ENCODE measurements at places on chromosomes 4 and X.

DNA sequence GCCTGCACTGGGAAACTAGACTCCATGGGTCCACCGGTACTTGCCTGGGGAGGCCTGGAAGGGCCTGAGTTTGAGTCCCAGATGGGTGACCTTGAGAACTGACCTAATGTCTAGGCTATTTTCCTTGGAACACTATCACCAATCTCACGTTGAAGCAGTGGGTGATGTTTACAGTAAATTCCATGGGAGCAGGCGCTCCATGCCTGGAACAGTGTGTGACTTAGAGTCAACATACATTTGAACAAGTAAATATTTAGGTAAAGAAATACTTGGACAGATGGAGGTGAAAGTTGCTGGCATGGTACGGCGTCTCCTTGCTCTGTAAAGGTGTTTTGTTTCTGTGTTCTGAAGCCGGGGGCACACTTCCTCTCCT lies 47.5 kb downstream of the TBC1D14 start:
- no peak for DNase-seq

DNA sequence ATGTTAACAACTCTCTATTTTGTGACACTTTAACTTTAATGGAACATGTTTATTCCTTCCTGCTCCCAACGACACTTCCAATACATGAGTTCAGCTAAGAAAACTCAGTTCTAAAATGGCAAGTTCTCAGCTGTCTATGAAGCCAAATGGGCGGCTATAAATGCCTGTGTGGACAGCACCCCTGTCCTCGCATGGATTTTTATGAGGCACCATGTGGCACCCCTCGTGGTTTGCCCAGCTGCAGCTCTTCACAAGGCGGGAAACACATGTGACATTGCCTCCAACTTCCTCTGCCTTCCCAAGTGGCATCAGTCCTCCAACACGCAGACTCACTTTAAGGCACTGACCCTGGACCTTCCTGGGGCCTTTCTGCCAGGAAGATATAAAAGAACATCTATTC lies 48.0 kb downstream of the SH3RF1 start:
- DNase-seq = no peak

- no peak for DNase-seq
Measured at GRCh38 chr4:17367201-17367600, 144.7 kb downstream of the QDPR start.

- no peak for DNase-seq
Measured at GRCh38 chr4:153276971-153277370, 67.5 kb upstream of the MND1 start.

DNA sequence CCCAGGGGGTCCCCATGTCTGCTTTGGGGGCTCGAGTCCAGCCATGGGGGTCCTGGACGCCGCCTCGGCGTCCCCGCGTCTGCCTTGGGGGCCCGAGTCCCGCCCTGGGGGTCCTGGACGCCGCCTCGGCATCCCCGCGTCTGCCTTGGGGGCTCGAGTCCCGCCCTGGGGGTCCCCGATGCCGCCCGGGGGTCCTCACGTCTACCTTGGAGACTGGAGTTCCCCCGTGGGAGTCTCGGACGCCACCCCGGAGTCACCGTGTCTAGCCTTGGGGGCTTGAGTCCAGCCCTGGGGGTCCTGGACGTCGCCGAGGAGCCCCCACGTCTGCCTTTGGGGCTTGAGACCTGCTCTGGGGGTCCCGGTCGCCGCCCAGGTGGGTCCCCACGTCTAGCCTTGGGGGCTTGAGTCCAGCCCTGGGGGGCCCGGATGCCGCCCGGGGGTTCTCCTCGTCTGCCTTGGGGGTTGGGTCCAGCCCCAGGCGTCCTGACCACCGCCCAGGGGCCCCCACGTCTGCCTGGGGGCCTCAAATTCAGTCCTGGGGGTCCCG lies 1.1 kb upstream of the GTPBP6 start:
- DNase-seq = no peak

GRCh38 chr4:186587416-186588018 lies 32.1 kb upstream of the MTNR1A start:
- no peak for DNase-seq

DNA sequence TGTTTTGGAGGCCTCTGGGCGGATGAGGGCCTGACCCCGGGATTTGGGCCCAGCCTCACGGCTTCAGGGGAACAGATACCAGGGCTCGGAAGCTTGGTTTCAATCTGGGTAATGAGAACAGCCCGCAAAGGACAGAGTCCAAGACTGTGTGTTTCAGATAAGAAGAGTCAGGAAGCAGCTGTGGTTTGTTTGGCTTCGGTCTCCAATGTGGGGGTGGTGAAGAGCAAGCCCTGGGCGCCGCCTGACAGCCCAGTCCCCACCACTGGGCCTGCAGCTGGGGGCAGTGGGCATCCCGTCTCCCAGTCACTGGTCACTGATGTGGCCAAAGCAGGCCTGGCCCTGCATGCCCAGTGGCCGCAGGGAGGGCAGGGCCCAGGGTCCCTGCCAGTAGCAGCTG lies 9.1 kb downstream of the WFS1 start:
- DNase-seq = no peak

DNA sequence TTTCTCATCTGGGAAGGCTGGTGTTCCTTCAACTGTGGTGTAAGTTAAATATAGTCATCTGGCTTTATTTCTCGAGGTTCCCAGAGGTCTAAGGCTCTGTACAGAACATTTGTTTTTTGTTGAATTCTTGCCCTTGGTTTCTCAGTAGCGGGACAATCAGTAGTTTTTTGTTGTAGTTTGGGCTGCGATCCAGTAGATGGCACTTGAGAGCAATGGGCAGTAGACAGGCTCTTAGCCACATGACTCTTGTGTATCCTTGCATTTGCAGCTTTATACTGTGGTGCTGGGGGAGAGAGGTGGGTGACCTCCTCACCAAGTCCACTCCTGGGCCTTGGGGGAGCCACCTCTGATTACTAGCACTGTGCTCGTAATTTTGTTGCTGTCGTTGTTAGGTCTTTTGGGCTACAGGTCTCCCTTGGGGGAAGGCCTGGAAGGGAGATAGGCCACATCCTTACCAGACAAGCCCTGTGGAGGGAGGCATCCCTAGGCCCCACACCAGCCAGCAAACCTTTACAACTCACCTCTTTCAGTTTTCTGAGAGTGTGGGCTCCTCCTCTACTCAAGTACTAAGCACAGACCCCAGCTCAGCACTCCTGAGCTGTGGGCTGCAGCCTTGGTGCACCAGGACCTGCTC lies 8.1 kb downstream of the ETDB start:
- peak; percentile 9 for DNase-seq

GRCh38 chrX:22760513-22761057 lies 239.2 kb upstream of the DDX53 start:
- DNase-seq = peak; percentile 1

- no peak for DNase-seq
Measured at GRCh38 chr4:68396756-68397155, 46.9 kb upstream of the YTHDC1 start.

GRCh38 chr4:113556382-113557134 lies 205.0 kb downstream of the CAMK2D start:
- DNase-seq = no peak

DNA sequence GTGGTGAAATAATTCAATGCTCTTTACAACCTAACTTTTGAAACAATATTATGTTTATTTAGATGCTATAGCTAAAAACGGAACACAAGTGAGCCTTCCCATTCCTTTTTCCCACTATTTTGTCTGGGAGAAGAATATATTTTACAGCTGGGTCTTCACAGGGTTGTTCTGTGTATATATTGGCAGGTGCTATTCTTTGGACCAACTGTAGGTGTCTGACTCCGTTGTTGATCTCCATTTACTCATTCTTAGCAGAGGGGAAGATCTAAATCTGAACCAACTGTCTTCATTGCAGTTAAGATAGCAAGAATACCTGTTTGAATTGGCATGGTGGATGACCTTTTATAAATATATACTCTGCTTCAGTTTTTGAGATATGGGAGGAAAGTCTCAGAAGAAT lies 257.4 kb downstream of the CFAP299 start:
- no peak for DNase-seq

- DNase-seq = no peak
Measured at GRCh38 chrX:123756320-123756719, 23.5 kb upstream of the THOC2 start.

DNA sequence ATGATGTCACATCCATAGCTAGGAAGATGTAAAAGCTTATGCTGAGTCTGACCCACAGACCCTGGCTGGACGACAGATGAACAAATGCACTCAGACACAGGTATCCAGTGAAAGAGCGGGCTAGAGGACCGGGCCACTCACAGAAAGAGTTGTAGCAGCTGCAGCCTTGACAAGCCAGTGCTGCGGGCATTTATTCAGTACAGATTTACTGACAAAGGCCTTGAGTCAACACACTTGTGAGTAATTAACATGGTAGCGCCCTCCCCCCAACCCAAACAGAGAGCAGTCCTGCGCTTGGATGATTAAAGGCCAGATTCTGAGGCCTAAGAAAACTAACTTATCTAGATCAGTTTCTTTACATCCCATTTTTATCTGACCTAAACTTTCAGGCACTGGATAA lies 244.6 kb downstream of the SPANXN4 start:
- no peak for DNase-seq

DNA sequence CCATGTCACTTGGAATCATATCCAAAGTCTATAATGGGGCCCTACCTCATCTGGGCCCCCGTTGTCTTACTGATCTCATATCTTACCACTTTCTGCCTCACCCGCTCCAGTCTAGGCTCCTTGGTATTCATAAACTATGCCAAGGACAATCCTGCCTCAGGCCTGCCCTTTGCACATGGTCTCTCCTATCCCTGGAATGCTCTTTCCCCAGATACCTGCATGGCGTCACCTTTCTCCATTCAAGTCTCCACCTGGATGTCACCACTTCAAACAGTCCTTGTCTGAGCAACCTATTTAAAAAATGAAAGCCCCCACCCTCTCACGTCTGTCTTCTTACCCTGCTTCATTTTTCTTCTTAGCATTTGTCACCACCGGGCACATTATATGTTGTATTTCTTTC lies 8.2 kb downstream of the VGLL1 start:
- no peak for DNase-seq

- no peak for DNase-seq
Measured at GRCh38 chr4:156422576-156422975, 468.9 kb upstream of the CTSO start.

DNA sequence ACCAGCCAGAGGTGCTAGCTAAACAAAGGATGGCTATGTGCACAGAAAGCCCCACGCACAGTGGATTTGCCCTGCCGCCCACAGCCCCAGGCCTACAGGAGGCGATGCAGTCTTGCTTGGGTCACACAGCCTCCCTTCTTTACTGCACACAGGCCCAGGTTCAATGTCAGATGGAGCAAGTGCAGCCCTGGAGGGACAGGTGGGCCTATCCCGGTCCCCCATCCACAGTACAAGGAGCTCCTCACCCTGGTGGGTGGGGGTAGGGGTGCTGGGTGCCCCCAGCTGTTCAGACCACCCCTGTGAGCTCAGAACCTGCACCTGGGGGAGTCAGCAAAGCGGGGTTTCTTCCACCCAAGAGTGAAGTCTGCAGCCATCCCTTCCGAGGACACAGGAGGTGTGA lies 87.8 kb downstream of the WFS1 start:
- DNase-seq = no peak

DNA sequence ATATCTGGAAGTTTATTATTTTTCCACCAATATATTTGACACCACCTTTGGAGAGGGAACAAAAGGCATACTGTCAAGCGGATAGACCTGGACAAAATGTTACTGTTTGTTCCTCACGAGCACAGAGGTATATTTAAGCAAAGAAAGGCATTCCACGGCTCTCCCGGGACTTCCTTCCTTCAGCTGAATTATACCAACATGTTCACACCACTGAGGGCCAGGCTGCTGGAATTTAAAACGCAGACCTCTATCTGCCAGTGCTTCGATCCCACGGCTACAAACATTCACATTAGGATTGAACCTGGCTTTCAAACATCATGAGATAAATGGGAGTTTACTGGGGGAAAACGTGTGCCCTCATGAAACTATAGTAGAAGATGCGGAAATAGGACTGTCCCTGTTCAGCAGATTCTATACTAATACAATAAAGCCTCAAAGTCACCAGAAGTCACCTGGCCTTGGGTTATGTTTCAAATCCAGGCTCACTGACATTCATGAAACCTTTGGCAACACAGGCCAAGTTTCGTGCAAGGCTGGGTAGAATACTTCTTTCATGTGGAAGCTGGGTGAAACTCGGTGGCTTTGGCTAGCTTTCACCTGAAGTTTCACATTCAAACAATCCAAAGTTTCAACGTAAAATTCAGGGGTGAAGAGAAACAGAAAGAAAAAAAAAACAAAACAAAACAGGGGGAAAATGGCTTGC lies 39.5 kb downstream of the SORBS2 start:
- DNase-seq = no peak

DNA sequence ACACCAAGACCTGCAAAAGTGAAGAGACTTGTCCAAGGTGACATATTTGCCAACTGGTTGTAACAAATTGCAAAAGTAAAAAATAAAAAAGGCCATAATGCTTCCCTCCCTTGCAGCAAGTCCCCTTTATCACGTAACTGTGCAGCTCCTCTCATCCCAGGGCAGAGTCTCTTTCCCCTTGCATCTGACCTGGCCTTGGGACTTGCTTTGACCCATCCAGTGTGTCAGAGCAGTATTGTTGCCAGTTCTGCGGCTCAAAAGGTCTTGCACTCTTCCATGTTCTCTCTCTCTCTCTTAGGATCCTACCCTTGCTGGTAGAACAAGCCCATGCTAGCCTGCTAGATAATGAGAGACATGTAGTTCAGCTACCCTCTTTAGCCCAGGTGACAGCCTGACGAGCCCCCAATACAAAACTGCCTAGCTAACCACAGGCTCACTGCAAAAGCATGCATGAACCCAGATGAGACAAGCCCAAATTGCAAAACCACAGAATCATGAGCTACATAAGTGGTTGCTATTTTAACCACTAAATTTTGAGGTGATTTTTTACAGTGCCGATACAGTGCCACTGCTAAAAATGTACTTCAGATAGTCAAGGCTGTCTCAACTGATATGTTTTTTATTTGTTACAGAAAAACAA lies 289.5 kb upstream of the PPARGC1A start:
- DNase-seq = no peak

DNA sequence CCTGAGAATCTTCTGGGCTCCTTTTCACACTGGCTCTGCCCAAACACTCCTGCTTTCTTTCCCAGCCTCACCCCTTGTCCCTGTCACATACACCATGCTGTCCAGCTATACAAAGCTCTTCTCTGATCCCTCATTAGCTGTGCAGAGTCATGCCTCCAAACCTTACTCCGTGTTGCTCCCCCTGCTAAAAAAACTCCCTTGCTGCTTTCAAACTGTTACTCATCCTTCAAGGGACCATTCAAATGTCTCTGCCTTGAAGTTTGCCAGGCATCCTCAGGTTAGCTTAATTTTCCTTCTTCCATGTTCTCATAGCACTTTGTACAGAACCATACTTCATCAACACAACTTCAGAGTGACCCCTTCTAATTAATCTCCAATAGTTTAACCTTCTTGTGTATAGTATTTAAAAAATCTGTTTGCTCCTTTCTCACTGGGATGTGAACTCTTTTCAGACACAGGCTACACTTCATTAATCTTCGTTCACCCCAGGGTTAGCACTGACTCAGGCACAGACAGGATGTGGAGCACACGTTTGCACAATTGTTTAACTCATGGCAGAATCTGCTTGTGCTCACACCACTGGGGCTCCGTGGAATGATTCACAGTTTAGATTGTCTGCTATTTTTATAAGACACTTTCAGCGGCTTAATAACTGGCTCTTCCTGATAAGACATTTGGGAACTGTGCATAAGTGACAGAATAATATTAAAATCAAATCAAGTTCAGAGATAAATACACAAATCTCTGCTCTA lies 21.4 kb upstream of the SEL1L3 start:
- no peak for DNase-seq
